ENCODE measurements at places on chromosomes 16 and 17.

GRCh38 chr17:497241-498034 lies 144.8 kb upstream of the RPH3AL start:
- DNase-seq = no peak

- peak; percentile 58 for DNase-seq
Measured at GRCh38 chr17:55601874-55602364, 90.7 kb upstream of the SMIM36 start.

DNA sequence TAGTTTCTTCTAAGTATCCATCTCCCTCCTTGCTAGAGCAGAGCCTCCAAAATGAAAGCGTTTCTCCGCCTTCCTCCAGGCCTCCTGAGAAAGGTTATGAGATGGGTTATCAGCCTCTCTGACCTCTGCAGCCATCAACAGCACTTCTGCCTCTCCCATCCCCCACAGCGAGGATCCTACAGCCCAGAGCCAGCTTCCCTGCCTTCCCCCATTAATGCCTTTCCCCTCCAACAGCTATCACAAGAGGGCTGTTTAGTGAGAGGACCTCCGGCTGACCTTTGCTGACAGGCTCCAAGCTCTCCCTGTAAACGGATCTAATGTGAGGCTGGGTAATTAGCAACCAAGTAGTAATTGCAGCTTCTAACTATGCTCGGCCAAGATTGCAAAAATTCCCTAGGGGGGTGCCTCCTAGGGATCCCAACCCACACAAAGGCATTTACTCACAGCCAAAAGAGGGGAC lies 55.8 kb downstream of the ZFHX3 start:
- no peak for DNase-seq

DNA sequence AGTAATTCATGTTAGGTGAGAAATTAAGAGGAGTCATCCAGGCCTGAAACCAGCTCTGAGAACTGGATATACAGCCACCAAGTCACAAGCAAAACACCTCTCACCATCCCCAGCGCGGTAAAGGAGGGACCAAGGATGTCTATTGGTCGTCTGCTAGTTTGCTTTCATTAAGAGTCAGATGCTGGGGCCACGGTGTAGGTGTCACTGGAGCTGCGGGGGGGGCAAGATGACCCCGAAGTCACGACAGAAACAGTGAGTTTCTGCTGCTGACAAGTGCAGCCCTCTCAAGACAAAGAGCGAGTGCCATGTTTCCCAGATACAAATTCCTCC lies 790 bp downstream of the NCBP3 start:
- DNase-seq = peak; percentile 48

- no peak for DNase-seq
Measured at GRCh38 chr17:71011391-71011790, 842.1 kb downstream of the KCNJ2 start.

DNA sequence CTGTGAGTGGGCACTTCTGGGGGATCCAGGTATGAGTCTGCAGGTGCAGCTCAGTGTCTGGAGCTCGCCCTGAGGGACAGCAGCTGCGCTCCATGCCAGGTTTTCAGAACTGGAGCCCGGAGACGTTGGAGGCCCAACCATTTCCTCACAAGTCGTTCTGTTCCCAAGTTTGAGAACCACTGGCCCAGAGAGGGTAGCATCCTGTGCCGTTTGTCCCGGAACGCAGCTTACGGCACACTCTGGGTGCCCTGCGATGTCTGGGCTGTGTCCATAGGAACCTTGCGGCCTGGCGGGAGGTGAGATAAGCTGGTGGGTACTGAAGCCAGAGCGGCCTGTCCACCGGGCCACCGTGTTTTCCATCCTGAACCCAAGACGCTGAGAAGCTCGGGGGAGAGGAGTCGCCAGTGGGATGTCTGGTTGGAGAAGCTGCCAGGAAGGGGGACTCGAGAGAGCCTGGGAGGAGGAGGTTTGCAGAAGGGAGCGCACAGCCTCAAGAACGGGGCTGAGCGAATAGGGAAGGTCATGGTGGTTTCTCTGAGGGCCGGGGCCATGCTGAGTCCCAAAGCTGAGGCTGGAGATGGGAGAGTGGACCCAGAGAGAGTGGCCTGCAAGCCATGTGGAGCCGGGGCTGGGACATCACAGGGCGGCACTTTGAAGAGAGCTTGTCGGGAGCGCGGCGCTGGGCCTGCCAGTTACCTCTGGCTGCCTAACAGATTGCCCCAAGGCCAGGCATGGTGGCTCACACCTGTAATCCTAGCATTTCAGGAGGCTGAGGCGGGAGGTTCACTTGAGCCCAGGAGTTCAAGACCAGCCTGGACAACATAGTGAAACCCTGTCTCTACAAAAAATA lies 211.0 kb upstream of the GSE1 start:
- DNase-seq = no peak

DNA sequence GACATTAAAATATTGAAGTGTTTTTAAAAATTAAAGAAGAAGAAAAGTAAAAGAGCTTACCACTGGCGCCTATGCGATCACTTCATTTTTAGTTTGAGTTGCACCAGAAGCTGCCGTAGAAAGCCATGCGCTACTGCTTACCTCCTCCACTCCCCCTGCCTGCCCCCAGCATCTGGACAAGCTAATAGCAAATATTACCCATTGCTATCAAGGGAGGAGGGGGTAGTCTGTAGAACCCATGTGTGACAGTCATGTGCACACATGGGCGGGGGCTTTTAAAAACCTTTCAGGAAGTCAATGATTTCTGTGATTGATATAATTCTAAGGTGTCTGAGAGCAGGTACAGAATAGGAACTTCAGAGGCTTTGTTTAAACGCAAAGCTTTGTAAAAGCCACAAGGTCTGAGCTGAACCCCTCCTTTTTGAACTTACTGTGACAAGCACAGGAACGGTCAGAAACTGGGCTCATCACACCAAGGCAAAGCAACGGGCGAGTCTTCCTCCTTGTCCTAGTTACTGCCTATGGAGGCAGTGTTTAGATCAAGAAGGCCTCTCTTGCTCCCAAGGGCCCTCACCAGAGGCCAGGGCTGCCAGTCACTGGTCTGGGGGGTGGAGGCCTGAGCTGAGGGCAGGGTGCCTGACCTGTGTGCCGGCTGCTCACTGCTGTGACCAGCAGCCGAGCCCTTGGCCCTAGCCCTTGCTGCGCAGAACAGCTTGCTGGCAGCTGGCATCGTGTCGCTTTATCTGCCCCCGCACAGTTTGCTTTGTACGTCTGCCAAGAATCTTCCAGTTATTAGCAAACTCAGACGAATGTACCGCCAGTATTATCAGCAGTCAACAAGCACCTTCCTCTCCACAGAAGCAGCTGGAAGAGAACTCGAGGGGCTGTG lies 15.0 kb downstream of the GINS2 start:
- no peak for DNase-seq

- peak; percentile 77 for DNase-seq
Measured at GRCh38 chr17:16329519-16330271, 23.6 kb downstream of the CENPV start.

GRCh38 chr17:80455336-80455710 lies 21.1 kb downstream of the NPTX1 start:
- DNase-seq = no peak

DNA sequence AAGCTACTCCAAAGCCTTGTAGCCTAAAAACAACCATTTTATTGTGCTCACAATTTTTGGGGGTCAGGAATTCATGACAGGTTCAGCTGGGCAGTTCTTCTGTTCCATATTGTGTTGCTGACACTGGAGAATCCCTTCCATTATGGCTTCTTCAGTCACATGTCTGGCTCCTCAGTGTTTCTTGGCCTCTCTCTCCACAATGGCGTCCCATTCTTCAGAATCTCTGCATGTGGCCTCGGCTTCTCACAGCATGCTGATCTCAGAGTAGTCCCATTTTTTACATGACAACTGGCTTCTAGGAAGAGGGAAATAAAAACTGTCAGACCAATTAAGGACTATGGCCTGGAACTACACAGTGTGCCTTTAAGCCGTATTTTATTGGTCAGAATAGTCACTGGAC lies 49.7 kb downstream of the NF1 start:
- no peak for DNase-seq

- DNase-seq = no peak
Measured at GRCh38 chr16:26493751-26494150, 573.0 kb upstream of the C16orf82 start.

DNA sequence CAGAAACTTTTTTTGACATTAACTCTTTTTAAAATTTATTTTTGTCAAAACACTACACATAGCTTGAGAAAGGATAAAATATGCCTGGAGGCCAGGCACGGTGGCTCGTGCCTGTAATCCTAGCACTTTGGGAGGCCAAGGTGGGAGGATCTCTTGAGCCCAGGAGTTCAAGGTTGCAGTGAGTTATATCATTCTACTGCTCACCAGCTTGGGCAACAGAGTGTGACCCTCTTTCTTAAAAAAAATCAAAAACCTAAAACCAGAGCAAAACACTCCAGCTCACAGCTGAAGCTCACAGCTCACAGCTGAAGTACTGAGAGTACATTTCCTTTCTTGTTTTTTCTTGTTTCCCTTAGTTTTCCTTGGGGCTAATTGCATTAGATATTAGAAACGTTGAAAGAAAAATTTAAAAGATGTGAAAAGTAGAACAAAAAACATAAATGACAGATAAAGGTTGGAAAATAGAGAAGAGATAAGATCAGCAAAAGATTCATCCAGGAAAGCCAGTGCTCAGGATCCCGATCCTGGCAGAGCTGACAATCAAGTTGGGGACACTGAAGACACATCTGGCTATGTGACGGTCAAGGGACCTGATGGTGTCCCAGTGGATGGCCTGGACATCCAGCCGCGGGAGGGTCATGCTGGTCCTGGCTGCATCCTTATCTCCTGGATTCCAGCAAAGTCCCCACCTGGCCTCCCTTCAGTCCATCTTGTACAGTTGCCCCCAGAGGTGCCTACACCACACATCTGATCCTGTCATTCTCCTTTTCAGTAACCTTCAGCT lies 9.8 kb downstream of the CHST6 start:
- no peak for DNase-seq

DNA sequence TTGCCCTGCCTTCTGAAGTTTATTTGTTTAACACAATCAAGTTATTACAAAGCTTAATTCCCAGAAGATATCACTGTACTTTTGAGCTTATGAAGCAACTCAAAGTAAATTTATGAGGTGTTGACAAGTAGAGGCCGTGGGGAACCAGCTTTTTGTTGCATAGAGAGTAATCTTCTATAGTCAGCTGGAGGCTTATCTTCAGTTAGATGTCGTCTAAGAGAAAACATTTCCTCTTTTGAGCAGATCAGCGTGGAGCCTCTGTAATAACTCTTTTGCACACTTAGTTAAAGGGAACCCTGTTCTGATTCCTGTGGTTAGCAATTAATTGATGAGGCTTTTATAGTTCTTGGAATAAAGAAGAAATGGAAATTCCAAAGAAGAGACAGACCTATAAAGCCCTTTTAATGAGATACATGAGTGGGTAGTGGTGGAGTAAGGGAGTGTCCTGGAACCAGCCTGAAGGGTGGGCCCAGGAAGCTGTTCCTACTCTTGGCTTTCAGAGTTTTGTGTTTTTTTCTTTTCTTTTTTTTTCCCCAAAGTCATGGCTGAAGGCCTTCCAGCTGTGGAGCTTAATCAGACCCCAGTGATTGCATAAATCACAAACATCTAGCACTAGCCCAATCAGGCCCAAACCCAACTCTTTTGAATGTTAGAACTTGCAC lies 28.9 kb upstream of the MAP3K14 start:
- no peak for DNase-seq

DNA sequence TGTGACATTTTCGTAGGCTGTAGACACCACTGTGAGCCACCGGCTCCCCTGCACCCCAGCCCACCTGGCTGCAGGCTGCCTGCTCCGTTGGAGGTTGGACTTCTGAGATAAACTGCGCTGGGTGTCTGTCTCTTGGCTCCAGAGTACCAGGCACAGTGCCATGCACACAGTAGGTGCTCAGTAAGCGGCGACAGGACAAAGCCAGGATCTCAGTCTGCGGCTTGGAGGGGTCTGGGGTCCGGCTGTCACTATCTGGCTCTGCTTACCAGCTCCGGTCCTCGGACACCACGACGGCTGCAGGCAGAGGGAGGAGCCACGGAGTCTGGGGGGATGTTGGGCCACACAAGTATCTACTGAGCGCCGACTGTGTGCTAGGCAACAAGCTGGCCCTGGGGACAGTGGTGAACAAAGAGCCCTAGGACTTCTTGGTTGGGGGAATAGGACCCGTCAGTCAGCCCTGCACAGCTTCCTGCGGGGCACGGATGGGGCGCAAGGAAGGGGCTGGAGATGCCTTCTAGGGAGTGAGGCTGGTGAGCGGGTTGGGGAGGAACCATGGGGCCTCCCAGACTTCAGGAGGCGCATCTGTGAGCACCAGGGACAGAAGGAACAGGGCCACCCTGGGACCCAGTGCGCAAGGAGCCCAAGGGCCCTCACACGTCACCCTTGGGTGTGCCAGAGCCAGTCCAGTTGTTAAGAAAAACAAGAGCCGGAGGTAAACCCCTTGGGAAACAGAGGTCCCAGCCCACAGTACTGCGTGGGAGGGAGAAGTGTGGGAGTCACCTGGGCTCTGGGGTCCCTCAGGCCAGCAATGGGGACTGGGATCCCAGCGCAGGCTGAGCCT lies 17.3 kb downstream of the JPH3 start:
- DNase-seq = no peak

- DNase-seq = no peak
Measured at GRCh38 chr17:31834448-31834847, 24.6 kb downstream of the COPRS start.

DNA sequence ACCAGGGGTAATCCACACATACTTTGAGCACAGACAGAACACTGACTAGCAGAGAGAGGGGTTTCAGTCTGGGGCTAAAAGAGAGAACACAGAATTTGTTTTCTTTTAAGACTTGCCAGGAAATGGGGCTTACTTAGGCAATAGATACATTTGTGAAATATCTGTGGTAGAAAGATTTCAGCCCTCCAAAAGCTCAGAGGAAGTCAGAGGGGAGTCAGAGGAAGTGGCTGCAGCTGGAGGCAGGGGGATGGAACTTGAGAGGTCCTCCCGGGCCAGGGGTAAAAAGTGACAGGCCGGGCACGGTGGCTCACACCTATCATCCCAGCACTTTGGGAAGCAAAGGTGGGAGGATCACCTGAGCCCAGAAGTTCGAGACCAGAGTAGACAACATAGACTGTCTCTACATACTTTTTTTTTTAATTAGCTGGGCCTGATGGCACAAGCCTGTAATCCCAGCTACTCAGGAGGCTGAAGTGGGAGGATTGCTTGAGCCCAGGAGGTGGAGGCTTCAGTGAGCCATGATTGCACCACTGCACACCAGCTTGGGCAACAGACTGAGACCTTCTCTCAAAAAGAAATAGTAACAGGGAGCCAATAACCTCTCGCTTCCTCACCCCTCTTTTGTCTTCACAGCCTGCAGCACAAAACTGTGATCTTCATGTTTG lies 49.9 kb downstream of the NLRC5 start:
- no peak for DNase-seq

DNA sequence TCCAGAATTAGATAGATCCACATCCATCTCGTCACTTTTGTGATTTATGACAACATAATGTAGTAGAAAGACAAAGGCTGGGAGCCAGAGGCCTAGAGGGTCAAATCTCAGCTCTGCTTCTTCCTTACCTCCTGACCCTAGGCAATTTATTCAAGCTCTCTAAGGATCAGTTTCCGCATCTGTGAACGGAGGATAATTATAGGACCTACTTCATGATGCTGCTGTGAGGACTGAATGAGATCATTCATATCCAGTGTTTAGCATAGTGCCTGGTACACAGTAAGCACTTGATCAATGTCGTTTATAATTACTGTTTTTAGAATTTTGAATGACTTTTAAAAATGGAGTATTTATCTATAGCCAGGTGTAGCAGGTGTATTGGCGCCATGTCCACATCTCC lies 128.4 kb downstream of the SHISA9 start:
- DNase-seq = no peak
